ENCODE measurements at places on chromosomes 5 and 9. TPM values are rescaled to one million over a fixed set of nuclear protein-coding genes. Genes with fewer than 3 reads are reported as not detected.
A peak's percentile ranks its signal among the peaks of the same experiment; 100 is the strongest.

GRCh38 chr9:121503444-121503843 lies 3.8 kb upstream of the GGTA1 start:
- no peak for DNase-seq

- no peak for DNase-seq
Observed at GRCh38 chr5:1959231-1959630, 76.5 kb upstream of the IRX4 start.

DNA sequence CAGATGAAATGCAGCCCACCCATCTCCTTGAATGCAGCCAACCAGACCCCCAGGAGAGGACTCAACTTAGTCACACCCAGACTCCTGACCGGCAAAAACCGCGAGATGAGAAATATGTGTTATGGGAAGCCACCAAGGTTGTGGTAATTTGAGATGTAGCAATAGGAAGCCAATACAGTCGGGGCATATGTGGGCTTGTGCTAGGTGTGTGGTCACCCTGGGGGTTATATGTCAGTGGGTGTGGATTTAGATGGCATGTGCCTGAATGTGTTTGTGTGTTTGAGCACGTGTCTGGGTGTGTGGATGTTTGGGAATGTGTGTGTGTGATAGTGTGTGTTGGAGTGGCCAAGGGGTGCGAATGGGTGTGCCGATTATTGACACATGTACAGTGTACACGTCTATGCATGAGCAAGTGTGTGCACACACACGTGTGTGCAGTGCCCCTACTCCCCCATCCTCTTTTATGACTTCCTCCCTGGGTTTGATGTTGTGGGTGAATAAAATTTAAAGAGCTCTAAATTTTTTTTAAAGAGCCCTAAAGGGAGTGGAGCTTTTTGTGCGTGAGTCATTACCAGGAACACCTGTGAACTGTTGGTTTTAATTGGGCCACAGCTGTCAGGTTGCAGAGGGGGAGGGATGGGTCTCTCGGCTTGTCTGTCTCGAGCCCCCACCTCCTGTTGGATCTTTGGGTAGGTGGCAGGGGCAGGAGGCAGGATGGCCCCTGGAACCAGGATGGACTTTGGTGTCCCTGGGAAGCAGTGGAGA lies 86.8 kb downstream of the LHX2 start:
- no peak for DNase-seq

DNA sequence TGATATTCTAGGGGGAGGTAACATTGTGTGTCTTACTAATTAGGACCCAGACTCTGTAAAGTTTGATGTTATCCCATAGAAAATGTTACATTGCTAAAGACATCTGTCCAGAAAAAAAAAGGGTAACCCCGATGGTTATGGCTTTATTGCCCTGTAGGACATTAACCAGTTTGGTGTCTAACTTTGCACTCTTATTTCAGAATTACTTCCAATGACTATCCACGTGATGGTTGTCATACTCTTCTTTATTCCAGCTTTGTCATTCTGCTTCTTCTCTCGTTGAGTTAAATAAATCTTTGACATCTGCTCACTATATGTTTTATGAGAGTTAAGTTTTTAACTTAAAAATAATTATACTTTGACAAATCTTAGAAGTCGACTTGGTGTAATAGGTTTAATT lies 180.4 kb upstream of the ANKRD55 start:
- no peak for DNase-seq

- DNase-seq = no peak
Observed at GRCh38 chr9:105679257-105680022, 14.9 kb upstream of the TMEM38B start.

- no peak for DNase-seq
Observed at GRCh38 chr5:128528637-128529255, 9.3 kb downstream of the FBN2 start.

GRCh38 chr9:70390933-70391341 lies 23.5 kb downstream of the KLF9 start:
- DNase-seq = no peak

GRCh38 chr9:123097430-123098095 lies 64.1 kb downstream of the GPR21 start:
- no peak for DNase-seq

DNA sequence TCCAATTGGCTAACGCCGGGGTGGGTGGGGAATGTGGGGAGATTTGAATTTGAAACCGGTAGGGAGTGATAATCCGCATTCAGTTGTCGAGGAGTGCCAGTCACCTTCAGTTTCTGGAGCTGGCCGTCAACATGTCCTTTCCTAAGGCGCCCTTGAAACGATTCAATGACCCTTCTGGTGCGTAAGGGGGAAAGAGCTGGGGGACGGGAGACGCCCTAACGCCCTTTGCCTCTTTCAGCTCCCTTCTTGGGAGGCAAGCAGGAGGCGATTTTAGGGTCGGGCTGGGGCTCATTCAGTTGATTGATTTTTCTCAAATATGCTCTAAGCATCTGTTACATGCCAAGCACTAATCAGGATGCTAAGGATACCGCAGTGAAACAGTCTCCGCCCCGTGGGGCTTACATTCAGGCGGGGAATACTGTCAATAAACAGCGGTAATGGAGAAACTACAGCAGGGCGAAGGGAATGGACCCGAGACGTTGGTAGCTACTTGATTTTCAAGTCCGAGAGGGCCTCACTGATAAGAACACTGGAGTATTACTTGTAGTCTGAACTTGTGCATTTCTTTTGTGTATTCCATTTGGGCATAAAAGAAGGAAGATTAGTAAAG lies at the start of gene HMMR:
HMMR (plus strand) TSS at position 71 of the 610 bp plus-strand sequence; CDS start at position 132, 61 bp downstream.
- no peak for DNase-seq

- DNase-seq = no peak
Observed at GRCh38 chr5:74122979-74123590, 497.1 kb downstream of the ARHGEF28 start.

GRCh38 chr5:151592855-151593408 lies 1.8 kb upstream of the FAT2 start:
- DNase-seq = peak; percentile 74

DNA sequence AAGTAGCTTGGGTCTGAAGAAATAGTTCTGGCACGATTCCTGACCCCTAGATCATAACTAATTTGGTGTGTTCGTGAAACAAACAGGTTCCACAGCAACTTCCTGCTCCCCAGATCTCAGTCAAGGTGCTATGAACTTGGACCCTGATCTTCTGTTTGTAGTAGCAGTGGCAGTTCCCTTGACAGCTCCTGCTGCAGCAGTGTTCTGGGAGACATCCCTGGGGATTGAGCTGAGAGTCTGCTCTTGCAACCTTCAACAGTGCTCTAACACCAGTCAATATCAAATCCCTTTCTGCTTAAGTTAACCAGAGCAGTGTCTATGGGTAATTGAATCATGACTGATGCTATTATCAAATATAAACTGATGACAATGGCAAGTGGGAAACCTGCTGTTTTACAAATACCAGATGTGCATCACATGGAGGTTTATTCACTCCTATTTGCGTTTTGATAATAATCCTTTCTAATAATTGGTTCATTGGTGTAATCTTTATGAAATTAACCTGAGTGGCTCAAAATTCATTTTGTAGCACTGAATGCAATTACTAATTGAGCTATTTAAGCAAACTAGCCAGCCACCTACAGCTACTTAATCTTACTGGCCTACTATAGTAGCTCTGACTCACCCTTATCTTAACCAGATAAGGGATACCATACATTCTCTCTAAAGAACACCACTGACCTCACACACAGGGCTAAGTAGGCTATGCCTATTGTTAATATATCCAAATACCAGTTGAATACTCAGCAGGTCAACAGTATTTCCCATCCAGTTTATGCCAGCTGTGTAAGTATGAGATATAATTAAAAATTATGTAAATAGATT lies 21.9 kb downstream of the KDM4C start:
- DNase-seq = no peak

DNA sequence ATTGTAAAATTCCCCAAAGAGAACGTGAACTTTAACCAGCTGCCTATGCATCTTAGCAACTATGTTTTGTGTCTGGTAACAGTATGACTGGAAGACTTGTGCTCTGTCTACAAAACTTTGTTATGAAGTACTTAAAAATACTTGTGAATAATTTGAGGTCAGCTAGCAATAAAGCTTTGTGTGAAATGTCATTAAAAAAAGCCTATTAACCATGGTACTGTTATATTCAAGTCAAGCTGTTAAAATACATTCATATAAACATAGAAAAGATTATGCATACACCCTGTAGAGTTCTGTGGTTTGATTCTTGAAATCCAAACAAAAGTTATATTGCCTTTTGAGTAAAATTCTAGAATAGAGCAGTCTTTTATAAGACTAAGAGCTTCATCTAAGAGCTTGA lies 60.1 kb downstream of the VCAN start:
- DNase-seq = no peak

DNA sequence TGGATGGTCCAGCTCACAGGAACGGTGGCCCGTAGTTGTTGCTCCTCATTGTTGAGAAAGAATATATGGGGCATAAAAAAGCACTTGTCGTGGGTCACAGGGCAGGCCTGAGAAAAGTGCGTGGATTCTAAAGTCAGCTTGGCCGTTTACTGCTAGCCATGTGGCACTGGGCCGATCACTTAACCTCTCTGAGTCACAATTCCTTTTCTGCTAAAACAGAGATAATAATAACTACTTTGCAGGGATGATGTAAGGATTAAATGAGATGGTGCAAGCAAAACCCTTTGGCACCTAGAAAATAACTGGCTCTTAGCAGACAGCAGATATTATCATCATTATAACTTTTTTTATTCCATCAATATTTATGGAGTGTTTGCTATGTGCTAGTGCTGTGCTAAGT lies 579.7 kb downstream of the CCDC171 start:
- no peak for DNase-seq

GRCh38 chr5:149071756-149072155 lies 8.9 kb upstream of the SH3TC2 start:
- DNase-seq = no peak

Gene CATSPER3
- 0.61 TPM for total RNA-seq

DNA sequence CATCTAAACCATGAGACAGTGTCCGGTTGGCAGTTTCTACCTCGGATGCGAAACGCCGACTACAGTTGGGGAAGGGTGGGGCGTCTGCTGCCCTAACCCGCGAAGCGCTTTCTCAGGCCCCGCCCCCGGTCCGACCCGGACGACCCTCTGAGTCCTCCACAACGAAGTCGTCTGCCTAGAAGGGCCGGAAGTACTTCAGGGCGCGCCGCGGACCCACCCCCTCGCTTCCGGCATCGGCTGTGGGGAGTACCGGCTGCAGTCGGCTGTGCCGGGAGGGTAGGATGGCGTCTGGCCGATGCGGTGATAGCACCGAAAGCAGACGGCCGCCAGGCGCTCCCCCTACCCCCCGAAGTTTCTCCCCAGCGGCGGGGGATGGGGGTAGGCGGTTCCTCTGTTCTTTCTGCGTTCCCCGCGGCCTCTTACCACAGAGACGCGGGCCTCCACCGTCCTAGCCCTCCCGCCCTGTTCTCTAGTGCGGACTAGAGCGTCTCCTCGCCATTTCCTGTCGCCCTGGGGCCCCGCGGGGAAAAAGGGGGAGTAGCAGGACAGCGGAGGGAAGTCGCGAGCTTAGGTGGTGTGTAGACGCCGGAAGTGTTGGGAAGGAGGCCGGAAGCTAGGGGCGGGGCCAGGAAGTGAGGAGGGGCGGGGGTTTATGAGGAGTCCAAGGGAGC lies at the start of gene TRIM41:
TRIM41 (plus strand) TSS at position 224 of the 671 bp plus-strand sequence. CDS start 719 bp downstream, outside the sequence.
- peak; percentile 100 for DNase-seq

DNA sequence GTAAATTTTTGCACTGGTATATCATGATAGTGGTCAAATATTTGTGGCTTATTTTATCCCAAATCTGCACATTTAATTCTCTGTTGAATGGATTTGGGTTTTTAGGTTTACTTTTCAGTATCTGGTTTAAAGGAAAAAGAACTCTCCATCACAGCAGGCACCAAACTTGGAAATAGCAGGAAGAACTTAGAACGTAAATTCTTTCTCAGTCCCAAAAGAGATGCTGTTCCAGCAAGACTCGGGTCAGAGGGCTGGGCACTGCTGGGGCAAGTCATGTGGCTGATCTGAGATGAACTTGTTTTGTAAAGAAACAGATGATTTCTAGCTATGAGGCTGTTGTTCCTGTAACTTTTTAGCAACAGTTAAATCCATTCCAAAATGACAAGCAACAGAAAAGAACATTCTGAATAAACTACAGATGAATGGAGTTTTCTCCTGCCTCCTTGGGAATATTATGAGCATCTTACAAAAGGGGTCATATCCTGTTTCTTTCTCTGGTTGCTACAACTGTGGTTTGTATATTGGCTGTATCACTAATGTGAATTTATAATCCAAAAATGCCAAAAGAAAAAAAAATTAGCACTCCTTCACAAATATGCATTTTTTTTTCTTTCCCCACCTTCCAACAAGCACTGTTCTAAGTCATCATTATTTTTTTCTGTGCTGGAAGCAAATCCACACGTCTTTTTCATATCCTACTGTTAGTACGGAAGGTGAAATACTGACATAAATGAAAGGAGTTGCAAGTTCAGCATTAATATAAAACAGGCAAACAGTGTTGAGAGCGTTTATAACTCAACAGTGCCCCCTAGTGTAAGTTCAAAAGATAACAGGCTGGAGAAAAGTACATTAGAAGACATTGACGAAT lies 31.1 kb downstream of the OR2K2 start:
- DNase-seq = no peak

DNA sequence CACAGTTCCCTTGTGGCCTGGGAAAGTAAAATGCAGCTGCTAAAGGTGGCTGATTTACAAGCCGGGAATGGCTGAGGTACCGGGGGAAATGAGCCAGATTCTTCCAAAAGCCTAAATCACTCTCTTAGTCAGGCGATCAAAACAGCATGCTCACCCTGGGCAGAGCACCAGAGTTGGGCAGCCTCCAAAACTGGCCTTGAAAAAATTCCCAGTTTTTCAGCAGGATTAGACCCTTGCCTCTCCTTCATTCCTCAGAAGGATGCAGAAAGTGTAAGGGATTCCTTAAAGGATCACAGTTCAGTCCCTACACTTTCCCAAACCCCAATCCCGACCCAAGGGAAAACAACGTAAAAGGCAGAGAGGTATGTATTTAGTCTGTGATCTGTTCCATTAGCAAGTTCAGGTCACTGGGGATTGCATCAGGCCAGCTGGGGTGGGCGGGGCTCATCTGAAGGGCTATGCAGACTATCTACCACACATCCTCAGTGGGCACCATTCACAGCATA lies 16.9 kb downstream of the TMEM174 start:
- no peak for DNase-seq

GRCh38 chr5:115831163-115831768 lies 10.1 kb downstream of the ATG12 start:
- no peak for DNase-seq

GRCh38 chr5:132433141-132433540 lies 57.4 kb downstream of the IRF1 start:
- DNase-seq = no peak

Data from mesenteric fat pad (tissue), 1 donor.